Non-pigmented ciliary epithelial cell (primary cell): ENCODE measurements at places on chromosomes 13 and 19.

DNA sequence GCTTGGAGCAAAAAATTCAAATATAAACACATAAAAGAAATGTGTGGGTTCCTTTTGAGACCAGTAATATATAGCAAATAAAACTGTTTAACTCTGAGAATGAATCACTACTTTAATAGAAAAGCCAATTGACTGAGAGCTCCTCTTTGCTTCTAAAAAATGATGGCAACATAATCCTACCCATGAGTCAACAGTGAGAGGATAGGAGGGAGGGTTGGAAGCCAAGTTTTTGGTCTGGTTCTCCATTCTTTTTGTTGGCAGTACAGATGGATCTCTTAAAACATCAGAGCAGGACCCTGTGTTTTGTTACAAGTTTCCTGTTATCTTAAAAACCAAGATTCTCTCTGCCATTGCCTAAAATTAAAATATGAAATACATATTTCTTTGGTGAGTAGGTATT lies 50.0 kb upstream of the POSTN start:
- DNase-seq, result peak; percentile 20

- no peak for DNase-seq
These were observed at the start of gene TJP3 for GRCh38 chr19:3708207-3708931. TSS of gene TJP3 (plus strand) at chr19:3708384. CDS start at chr19:3728433, 20,049 bp downstream.

DNA sequence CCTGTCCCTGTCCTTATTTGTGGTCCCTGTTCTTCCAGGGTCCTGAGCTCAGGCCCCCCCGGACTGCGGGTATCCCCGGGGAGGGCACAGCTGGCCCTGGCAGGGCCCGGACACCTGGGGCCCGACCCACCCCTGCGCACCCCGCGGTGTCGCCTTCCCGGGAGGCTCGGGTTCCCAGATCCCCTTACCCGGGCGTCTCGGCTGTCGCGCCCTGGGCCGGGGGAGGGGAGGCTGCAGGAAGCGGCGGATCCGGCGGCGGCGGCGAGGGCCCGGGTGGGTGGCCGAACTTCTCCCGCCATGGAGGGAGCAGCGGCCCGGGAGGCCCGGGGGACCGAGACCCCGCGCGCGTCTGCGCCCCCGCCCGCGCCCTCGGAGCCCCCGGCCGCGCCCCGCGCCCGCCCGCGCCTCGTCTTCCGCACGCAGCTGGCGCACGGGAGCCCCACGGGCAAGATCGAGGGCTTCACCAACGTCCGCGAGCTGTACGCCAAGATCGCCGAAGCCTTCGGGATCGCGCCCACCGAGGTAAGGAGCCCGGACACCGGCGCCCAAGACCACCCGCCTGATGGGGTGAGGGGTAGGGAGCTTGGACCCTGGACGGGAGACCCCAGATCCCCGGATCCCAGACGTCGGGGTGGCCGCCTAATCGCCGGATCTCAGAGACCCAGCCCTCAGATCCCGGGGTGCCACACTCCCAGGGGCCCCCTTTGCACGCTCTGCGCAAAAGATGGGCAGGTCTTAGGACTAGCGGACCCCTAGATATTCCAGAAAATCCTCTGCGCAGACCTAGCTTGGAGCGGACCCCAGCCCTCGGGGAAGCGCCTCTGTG lies at the start of gene GIPC3:
GIPC3 (plus strand) TSS at position 178 of the 826 bp plus-strand sequence; CDS start at position 298, 120 bp downstream.
- no peak for DNase-seq

DNA sequence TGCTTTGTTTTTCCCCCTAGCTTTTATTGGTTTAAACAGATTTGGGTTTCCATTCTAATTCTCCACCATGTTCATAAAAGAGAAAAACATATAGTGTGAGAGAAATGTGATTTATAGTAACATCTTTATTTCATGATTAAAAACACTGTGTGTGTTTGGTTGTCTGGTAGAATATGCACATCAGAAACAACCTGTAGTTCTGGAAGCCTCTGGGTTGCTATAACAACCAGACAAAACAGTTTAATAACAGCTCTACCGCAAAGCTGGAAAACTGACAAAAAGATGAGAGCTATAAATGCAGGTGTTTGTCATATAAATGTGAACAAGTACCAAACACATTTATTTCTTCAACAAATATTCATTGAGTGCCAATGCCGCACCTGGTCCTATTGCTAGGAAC lies 9.8 kb downstream of the KBTBD6 start:
- no peak for DNase-seq

DNA sequence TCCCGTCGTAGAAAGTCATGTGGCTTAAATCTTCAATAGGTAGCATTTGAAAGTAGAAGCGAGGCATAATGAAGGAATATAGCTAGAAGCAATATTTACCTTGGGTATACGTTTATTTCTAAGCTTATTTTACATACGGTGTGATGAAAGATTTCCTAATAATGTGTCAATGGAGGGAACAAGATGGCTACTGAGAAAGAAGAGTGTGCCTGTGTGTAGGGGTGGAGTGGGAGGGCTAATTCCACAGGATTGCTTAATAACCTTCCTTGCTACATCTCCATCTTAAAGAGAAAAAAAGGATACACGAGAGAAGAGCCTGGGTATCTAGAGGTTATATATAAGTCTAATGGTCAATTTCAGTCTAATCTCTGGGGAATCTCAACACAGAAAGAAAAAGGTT lies 2.0 kb downstream of the SPART start:
- DNase-seq, result no peak

DNA sequence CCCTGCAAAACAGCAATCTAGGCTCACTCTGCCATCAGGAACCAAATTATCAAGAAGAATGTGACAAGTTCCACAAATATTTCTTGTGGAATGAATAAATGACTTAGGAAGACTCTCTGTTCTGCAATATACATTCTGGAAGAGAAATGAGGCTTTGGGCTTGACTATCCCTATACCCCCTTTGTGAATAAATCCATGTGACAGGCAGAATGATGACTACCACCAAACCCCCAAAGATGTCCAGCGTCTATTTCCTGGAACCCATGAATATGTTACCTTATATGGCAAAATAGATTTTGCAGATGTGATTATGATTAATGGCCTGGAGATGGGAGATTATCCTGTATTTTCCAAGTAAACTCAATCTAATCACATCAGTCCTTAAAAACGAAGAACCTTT lies 139.3 kb downstream of the ENOX1 start:
- DNase-seq, result no peak
